ENCODE measurements at places on chromosomes 12 and 14.

DNA sequence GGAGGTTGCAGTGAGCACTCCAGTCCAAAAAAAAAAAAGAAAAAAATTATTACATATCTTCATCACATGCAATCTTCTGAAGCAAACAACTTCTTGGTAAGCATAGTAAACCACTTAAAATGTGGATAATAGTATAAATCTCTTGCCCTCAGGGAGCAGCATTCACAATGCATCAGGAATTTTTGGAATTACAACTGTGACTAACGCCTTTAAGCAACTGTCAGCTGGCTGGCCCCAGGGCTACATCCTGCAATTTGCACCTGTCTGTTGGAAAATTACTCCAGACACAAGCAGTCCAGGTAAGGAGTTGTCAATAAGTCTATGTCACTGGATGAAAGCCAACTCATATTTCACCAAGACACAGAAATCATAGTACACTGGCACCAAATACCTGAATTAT is 5.5 kb upstream of the SLC7A7 start:
- DNase-seq: no peak

- no peak for DNase-seq
Measured at GRCh38 chr14:49997991-49998390, 105.1 kb downstream of the ARF6 start.

DNA sequence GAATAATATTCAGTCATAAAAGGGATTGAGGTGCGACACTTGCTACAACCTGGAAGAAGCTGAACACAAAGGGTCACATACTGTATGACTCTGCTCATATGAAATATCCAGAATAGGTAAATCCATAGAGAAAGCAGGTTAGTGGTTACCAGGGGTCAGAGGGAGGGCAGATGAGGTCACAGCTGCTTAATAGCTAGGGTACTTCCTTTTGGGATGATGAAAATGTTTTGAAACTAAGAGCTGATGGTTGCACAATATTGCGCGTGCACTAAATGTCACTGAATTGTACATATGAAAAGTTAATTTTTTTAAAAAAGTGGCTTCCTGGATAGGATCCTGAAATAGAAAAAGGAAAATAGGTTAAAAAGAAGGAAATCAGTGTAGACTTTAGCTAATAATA is 23.8 kb downstream of the NEUROD4 start:
- no peak for DNase-seq

DNA sequence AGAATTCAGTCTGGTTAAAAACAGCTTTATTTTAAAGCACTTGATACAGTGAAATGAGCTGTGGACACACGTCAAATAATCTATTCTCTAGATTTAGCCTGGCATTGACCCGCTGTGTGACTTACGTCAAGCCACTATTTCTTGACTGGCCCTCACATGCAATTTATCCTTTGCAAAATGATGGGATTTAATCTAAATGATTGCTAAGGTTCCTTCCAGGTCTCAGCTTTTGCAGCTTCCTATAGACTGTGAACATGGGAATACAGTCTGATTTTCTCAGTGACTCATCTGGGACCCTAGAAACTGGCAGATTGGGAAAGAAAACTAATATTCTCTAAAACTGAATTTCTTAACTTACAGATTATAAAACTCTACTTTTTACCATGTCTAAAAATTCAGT is 409.1 kb downstream of the RAD51B start:
- no peak for DNase-seq

DNA sequence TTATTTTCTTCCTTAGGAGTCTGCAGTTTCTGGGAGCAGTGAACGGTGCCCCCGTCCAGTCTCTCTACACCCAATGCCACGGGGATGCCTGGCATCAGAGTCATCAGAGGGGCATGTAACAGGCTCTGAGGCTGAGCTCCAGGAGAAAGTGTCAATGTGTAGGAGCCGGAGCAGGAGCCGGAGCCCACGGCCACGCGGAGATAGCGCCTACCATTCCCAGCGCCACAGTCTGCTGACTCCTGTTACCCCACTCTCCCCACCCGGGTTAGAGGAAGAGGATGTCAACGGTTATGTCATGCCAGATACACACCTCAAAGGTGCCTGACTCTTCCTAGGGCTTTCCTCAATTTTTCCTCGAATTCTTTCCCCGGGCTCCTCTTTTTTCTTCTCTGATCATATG is 3.3 kb upstream of the PA2G4 start:
- DNase-seq: no peak

GRCh38 chr12:72622556-72622955 is 350.4 kb downstream of the TRHDE start:
- DNase-seq: no peak

DNA sequence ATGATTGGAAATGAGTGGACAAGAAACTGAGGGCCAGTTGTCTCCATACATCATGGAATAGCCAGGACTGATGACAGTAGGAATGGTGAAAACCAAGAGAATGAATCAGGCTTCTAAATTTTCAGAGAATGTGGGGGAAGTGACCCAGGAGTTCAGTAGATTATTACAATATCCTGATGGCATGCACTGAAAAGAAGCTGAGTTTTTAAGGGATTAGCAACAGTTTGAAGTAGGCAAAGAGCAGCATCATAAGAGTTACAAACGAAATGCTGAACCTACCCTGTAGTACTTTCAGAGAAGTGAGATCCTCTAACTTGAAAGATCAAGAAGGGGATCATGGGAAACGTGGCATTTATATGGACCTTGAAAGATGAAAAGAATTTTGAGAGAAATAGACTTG is 13.2 kb downstream of the SLC2A14 start:
- no peak for DNase-seq

- DNase-seq: no peak
Measured at GRCh38 chr12:4325966-4326365, 5.0 kb downstream of the TIGAR start.

- DNase-seq: no peak
Measured at GRCh38 chr12:130124605-130125244, 37.5 kb upstream of the FZD10 start.

GRCh38 chr12:124772289-124773170 is 91.1 kb downstream of the SCARB1 start:
- no peak for DNase-seq

Measured in SW 1271 (cell line).